Gastrocnemius medialis (tissue), 4 donors: ENCODE measurements at places on chromosomes 13 and 19. TPM values are rescaled to one million over a fixed set of nuclear protein-coding genes. Genes with fewer than 3 reads are reported as not detected.
A peak's percentile ranks its signal among the peaks of the same experiment; 100 is the strongest.

Gene IL4I1
- total RNA-seq = 0.15 TPM

DNA sequence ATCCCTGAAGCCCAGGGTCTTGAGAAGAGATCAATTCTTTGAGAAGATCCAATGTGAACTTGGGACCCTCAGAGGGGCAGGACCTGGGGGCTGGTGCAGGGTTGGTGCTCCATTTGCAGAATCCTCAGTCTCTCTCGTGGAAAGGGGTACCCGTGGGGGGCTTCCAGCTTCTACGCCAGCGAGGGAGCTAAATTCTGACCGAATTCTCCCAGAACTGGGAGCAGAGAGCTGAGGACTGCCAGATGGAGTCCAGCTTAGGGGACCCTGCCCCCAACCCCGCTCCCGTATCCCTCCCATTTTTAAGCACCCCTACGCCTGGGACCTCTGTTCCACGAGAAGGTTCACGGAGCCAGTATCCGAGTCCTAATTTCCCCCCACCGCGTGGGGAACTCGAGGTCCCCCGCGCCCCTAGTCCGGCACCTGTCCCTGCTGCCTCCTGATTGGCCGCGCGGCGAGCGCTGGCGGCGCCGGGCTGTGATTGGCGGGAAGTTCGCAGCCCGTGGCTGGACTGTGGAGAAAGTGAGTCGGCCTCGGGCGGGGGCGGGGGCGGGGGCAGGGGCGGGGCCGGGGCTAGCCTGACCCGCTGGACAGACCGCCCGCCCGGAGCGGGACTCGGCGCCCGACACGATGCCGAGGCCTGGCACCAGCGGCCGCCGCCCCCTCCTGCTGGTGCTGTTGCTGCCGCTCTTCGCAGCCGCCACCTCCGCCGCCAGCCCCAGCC, 4.4 kb upstream of the LTBP4 start:
- DNase-seq = no peak
- no peaks in the 10 kb centered on the region for H3K36me3 ChIP-seq
- peak overlapping the region; percentile 20 for H3K4me3 ChIP-seq
- no peak overlapping the region for H3K27ac ChIP-seq

GRCh38 chr19:6087074-6087571, 23.2 kb downstream of the RFX2 start:
- no peak for DNase-seq
- H3K4me3 ChIP-seq = no peak overlapping the region
- H3K27ac ChIP-seq = peak overlapping the region; percentile 62
- no peaks in the 10 kb centered on the region for H3K36me3 ChIP-seq

- H3K4me1 ChIP-seq = no peaks in the 10 kb centered on the region
- no peak overlapping the region for H3K4me3 ChIP-seq
- DNase-seq = no peak
- no peaks in the 10 kb centered on the region for H3K36me3 ChIP-seq
- no peaks in the 10 kb centered on the region for H3K27me3 ChIP-seq
Measured at GRCh38 chr13:20258963-20259288, 26.8 kb upstream of the GJB6 start.

GRCh38 chr13:73767191-73767741, 366.9 kb downstream of the KLF12 start:
- H3K4me3 ChIP-seq = no peak overlapping the region
- peaks cover 31% of the 10 kb centered on the region for H3K4me1 ChIP-seq
- no peak for DNase-seq
- H3K27me3 ChIP-seq = no peaks in the 10 kb centered on the region

DNA sequence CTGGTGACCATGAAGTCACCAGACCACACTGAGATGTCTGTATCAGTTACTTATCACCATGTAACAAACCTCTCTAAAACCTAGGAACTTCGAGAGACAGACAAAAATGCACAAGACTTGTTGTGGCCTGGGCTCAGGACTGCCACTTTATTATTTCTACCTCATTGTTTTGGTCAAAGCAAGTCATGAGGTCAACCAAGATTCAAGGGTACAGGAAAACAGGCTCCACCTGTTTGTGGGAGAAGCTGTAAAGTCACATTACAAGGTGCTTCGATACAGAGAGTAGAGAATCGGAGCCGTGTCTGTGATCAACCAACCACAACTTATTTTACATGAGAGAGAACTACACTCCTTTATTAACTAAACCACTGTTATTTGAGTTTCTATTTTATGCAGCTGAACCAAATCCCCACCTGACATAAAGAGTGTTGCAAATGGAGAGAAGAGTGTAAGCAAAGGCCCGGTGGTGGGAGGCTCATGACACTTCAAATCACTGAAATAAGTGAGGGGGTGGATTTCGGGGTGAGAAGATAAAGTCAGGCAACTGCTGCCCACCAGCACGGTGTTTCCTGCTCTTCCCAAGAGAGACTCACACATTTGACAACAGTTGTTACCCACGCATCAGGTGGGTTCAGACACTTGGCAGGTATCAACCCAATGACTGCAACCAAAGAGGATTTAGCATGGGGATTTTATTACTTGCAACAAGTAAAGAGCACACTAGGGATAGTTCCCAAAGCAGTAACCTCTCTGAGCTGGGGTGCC, 39.0 kb upstream of the IGSF23 start:
- H3K4me3 ChIP-seq = no peak overlapping the region
- no peaks in the 10 kb centered on the region for H3K36me3 ChIP-seq
- no peak overlapping the region for H3K27ac ChIP-seq

DNA sequence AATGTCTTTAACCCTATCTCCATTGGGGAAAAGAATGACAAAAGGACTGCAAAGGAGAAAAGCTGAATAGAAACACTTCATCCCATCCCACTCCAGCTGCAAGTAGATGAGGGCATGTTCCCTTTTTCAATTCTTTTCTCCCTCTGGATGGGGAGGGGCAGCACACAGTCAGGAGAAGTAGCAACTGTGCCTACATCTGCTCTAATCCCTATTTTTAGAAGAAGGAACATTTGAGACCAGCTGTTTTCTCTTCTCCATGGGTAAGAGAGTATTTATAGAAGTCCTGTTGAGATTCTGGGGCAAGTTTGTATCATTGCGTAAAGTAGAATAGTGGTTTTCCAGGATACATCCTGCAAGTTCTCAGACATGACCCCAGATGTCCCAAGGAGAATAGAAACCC, 9.3 kb upstream of the GTF3A start:
- H3K27ac ChIP-seq = peak overlapping the region; percentile 94
- H3K27me3 ChIP-seq = no peaks in the 10 kb centered on the region
- peak; percentile 62 for DNase-seq
- H3K36me3 ChIP-seq = no peaks in the 10 kb centered on the region

GRCh38 chr19:51136851-51137551, 5.1 kb upstream of the SIGLEC7 start:
- no peak for DNase-seq
- H3K4me1 ChIP-seq = no peaks in the 10 kb centered on the region
- no peak overlapping the region for H3K4me3 ChIP-seq
- no peaks in the 10 kb centered on the region for H3K36me3 ChIP-seq
- H3K27me3 ChIP-seq = no peaks in the 10 kb centered on the region
- no peak overlapping the region for H3K27ac ChIP-seq
